Stimulated activated CD4-positive, alpha-beta T cell treated with anti-CD3 and anti-CD28 coated beads, Interleukin-4, amount 100 ng/mL, for 48 hours (primary cell): ENCODE measurements at places on chromosomes 5 and 9.

DNA sequence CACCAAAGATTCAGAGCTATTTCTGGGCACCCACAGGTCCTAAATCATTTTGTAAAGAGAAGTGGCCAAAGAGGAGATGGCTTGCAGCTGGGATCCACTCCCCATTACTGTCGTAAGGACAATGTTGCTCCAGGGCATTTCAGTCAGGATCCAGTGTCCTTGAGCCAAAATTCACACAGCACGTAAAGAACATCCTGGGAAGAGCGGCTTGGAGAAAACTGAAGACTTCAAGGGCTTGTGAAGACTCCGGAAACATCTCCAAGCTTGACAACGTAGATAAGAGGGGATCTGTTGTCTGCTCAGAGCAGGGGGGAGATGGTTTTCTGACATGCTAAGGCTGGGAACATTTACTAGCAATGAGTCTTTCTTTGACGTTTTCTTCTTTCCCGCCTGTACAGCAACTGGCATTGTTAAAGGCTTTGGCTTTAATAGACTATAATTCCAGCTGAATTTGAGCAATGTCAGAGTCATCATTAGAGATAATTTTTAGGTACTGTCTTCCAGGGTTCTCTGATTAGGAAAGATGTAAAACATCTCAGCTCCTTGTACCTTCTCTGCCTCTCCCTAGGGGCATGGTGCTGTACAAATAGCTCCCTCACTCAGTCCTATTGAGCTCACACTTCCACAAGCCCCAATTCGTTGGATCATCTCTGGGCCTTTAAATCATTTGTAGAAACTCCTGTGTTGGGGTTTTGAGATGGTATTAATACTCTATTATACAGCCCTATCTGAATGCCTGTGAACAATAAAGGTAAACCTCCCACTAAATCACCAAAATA is 39.7 kb downstream of the EGFLAM start:
- DNase-seq: no peak

DNA sequence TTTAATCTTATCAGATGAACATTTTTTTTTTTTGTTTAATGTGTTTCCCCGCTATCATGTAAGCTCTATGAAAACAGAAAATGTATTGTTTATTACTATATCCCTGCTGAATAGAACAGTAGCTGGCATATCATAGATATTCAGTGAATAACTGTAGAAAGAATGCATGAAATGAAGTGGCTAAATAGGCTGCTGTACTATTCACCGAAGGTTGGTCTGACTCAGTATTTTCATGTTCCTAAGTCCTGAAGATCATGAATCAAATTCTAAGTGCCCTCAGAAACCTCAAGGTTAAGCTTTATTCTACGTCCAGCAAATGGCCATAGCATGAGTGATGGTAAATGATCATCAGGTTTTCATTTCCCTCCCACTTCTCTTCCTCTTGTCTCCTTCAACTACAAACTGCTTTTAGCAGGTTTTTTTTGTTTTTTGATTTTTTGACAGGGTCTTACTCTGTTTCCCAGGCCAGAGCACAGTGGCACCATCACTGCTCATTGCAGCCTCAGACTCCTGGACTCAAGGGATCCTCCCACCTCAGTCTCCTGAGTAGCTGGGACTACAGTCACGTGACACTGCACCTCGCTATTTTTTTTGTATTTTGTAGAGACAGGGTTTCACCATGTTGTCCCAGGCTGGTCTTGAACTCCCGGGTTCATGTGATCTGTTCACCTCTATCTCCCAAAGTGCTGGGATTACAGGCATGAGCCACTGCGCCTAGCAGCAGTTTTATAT is 19.1 kb upstream of the ZFAND5 start:
- no peak for DNase-seq

GRCh38 chr5:74394528-74394915 is 246.0 kb downstream of the ENC1 start:
- DNase-seq: no peak

DNA sequence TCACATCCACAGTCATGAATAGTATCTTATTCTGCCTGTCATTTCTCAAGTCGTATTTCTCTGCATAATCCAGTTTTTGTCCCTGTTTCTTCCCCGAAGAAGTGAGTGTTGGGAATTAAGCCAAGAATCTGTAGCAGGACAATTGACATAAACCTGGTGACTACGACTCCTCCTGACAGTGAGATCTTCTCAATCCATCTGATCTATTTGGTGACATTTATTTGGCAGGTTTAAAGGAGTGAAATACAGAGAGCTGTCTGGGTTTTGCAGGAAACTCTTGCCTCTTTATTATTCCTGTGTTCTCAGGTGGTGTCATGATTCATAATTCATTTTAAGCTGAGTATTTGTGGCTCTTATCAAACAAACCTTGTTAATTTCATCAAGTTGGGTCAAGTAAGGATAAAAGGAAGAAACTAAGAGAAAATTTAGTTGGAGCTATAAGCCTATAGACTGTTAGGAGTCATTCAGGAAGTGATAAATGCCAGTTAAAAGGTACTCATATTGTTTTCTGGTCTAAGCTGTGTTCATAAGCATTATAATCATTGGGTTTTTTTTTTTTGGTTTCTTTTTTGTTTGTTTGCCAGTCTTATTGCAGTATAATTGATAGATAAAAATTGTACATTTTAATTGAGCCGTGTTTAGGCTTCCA is 95.9 kb upstream of the PCSK1 start:
- no peak for DNase-seq

- no peak for DNase-seq
Measured at GRCh38 chr5:136000932-136001331, 27.9 kb upstream of the TGFBI start.

GRCh38 chr9:89427621-89428221 is 70.2 kb downstream of the SEMA4D start:
- peak; percentile 76 for DNase-seq

DNA sequence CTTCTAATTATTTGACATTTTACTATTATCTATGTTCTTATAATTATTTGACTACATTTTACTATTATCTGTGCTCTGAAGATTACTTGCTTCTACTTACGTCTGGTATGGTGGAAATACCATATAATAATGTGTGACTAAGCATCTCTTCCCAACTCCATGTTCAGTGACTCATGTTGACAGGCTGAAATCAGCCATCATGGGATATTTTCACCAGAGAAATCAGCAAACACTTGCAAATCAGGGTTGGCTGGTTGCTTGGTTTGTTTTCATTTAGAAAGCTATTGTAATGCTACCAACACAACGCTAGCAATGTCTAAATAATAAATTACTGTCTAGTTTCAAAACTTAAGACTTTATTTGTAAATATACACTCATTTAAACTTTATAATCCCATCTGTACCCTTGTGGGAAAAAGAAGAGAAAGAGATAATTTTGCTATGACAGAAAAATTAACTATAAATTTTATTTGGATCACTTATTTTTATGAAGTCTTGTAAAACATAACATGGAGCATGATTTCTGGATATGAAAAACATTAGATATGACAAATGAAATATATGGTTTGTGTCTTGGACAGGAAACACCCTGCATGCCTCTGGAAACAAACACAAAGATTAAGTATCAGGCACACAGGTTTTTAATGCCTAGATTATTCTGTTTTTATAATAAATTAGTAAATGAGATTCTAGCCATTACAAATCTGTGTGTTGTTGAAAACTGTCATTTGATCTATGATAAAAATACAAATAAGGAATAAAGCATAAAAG is 337.6 kb downstream of the BNC2 start:
- DNase-seq: no peak

DNA sequence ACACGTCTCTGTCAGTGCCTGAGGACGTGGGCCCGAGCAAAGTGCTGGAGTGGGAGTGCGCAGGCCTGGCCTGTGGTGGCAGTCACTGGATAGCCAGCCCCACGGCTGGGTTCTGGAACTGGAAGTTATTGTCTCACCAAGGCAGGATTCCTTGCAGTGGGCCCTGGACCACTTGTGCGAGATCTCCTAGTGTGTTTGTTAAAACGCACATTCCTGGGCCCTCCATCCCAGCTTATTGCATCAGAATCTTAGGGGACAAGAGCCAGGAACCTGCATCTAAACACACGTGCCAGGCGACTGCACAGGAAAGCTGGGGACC is 26.9 kb downstream of the PTPA start:
- DNase-seq: no peak

DNA sequence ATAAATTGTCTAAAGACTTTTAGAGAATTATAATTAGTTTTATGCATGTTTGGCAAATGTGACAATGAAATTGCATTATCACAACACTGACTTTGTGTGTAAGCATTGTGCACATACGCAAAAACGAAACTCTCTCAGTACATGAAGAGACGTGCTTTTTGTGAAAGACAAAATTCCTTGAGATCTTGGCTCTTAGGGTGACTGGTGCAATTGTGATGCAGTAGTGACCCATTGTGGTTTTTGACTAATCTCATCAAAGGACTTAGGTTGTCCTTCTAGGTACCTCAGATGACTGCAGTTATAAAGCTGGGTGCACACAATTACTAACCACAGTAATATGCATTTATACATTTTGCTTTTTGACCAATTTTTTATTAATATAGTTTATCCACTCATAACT is 25.3 kb upstream of the TYRP1 start:
- no peak for DNase-seq

DNA sequence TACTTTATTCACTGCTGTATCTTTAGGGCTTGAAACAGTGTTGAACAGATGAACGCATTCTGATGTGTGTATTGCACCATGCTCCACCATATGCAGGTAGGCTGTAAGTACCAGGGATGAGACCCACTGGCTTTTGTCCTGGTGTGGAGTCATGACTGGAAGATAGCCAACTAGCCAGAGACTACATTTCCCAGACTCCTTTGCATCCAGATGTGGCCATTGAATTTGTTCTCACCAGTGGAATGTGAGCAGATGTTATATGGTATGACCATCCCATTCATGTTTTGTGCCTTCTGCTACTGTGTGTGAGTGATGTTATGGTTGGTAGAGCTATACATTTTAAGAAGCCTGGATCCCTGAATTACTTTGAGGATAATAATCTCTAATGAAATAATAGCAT is 7.4 kb upstream of the FBXL7 start:
- DNase-seq: no peak

GRCh38 chr5:165400086-165400485 is 1894.7 kb downstream of the MAT2B start:
- no peak for DNase-seq

DNA sequence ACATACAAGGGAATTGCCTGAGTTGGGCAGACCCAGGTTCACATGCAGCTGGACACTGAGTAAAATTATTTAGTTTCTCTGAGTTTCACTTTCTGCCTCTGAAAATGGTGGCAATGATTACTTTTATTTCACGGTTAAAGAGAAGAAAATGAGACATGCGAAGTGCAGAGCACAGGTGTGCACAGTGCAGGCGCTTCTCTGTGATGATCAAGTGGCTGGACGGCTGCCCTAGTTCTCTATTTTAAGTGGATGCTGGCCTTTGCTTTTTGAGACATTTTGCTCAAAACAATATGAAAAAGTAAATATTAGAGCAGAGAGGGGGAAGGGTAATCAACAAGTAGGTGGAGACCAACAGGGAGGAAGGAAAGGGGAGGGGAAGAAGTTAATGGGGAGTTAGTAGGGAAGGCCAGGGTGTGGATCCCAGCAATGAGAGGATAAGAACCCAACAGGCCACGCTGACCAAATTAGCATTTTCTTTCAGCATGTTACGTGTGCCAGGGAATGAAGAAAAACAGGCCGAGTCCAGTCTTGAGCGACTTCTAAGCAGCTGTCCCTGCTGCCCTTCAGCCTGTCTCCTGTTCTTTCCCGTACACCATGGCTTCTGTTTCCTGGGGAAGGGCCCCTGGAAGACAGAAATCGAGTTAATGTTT is 16.1 kb downstream of the SNX18 start:
- DNase-seq: no peak

- no peak for DNase-seq
Measured at GRCh38 chr5:2761921-2762488, 10.5 kb upstream of the IRX2 start.

DNA sequence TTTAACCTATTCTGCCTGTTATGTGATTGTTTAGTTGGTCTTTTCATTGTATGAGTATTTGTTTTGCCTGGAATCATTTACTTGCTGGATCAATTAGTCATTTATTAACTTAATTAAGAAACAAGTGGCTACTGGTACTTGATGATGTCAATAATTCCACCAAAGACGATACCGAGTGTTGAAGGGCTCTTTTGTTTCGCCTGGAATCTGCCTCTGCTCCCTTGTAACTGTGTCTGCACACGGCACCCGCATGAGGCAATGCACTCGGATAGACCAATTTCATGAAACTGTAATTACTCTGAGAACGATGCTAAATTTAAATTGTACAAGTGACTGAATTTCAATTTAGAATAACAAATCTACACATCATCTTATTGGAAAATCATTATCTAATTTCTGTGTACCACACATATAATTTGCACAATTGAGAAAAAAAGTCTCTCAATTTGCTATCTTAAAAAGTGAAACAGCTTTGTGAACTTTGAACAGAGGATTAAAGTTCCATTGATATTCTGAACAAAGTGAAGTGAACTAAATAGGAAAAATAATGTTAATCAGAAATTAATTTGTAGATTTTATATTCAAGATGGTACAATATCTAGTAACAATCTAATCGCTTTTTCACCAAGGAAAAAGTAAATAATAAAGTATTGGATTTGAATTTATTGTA is 143.2 kb downstream of the CTNND2 start:
- no peak for DNase-seq

- peak; percentile 27 for DNase-seq
Measured at GRCh38 chr9:35790385-35791296, 750 bp upstream of the NPR2 start.

- no peak for DNase-seq
Measured at GRCh38 chr5:137735555-137736284, at the start of gene KLHL3. TSS of gene KLHL3 (minus strand) at chr5:137736089. CDS start at chr5:137735646, 443 bp downstream.

- no peak for DNase-seq
Measured at GRCh38 chr9:129380961-129381401, 202.9 kb upstream of the IER5L start.
